ENCODE measurements at places on chromosomes 6 and 20.

DNA sequence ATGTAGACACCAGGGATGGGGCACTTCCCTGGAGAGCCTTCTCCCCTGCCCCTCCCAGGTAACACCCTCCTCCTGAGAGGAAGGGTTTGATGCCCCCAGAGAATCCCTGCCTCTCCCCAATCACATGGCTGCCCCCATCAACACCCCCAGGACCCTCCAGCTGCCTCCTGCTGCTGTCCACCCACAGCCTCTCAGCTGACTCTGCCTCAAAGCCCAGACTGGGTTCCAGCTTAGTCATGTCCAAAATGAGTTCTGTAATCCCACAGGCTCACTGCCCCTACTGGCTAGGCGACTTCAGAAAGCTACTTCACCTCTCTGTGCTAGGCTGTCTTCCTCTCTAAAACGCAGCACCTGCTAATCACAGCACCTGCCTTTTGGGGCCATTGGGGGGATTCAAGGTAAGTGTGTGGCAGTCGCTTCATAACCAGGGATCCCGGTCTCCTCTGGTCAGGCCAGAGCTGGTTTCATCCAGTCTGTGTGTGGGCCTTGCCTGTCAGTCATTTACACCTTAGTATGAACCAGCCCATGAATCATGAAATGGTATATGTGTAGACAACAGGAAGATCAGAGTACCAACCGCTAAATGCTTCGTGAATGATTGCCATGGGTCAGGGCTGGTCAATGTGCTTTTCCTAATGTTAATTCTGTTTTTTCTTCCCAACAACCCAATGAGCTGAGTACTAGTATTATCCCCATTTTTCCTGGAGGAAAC, 40.4 kb downstream of the TFEB start:
- DNase-seq: no peak

GRCh38 chr6:42190554-42191183, 4.1 kb downstream of the GUCA1B start:
- DNase-seq: no peak

- no peak for DNase-seq
Observed at GRCh38 chr20:10109641-10110040, 74.9 kb downstream of the ANKEF1 start.

- no peak for DNase-seq
Observed at GRCh38 chr20:20466341-20466879, 98.5 kb downstream of the INSM1 start.

DNA sequence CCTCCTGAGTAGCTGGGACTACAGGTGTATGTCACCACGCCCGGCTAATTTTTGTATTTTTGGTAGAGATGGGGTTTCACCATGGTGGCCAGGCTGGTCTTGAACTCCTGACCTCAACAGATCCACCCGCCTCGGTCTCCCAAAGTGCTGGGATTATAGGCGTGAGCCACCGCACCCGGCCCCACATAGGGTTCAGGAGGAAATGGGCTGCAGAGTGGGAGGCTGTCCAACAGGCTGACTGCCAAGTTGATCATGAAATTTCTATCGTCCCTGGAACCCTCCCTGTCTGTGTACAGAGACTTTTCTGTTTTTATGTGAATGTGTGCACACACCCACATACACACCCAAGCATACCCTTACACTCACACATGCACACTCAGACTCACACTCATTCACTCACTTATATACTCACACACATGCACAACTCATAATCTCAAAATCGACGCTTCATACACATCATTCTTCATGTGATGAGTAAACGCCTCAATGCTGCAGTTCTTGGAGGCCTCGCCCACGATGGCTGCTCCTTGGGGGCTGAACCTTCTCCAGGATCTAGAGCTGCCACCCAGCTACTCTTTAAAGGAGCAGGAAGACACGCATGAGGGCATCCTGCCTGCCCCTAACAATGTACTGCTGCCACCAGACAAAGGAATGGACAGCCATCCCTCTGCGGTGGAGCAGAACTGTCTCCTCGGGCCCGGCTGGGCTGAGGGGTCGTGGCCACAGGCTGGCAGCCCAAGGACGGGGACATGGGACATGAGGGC, 35.6 kb downstream of the SUN5 start:
- peak; percentile 38 for DNase-seq

GRCh38 chr20:5720696-5721095, 29.5 kb upstream of the SHLD1 start:
- DNase-seq: no peak

DNA sequence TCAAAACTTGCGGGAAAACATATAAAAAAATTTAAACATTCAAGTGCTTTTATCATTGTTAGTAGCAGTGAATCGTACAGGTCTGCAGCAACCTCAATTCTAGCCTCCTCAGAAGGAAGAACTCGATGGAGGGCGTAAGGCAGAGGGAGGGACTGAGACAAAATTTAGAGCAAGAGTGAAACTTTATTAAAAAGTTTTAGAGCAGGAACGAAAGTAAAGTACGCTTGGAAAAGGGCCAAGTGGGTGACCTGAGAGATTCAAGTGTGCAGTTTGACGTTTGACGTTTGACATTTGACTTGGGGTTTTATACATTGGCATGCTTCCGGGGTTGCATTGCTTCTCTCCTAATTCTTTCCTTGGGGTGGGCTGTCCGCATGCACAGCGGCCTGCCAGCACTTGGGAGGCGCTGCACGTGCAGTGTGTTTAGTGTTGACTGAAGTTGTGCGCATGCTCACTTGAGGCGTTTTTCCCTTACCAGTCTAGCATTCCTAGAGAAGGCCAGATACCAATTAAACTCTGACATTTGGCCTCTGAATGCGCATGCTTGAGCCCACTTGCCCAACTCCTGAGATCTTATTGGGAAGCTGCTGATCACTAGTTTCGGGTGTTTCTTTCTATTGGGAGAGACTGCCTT, 82.6 kb downstream of the TBX18 start:
- DNase-seq: no peak

GRCh38 chr20:23293689-23294088, 56.9 kb upstream of the NXT1 start:
- no peak for DNase-seq

DNA sequence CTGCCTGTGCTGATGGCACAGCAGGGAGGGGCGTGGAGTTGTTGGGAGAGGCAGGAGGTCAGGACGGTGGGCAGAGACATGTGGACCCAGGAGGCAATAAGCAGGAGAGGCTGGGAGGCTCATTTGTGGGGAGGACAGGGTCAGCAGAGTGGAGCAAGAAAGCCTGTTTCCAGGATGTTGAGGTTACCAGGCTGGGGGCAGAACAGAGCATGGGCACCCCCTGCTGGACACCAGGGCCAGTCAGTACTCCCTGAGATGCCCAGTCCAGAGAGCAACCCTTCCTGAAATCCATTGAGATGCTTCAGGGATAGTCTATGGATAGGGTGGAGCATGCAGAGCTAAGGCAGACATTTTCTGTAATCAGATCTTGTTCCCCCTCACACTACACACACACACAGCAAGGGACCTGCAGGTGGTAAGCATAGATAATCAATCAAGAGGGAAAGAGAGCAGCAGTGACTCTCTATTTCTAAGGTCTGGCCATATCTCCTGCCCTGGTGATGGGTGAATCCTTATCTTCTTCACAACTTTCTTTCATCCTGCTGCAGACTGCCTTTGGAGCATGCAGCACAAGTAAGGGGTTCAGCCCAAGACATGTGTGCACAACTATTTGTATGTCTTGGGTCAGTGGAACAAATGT, 41.7 kb downstream of the MOCS1 start:
- DNase-seq: no peak

GRCh38 chr20:42134265-42135098, 516.3 kb upstream of the CHD6 start:
- no peak for DNase-seq

DNA sequence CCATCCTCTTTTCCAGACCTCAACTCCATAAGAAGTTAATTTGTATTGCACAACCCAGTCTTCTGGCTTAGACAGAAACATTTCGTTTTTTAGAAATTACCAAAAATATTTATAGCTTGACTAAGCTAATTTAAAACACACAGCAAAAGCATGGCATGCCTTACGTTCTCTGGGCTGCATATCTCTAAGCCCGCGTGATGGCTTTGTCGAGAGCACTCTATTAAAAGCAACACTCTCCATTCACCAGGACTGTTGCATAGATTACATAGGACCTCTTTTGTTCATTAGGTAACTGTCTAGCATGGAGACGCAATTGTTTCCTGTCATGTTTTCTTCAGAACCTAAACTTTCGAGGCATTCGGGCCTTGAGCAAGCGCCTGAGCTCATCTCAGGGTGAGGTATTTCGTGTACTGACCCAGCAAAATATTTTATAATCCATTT, 104.5 kb downstream of the IBTK start:
- DNase-seq: no peak

DNA sequence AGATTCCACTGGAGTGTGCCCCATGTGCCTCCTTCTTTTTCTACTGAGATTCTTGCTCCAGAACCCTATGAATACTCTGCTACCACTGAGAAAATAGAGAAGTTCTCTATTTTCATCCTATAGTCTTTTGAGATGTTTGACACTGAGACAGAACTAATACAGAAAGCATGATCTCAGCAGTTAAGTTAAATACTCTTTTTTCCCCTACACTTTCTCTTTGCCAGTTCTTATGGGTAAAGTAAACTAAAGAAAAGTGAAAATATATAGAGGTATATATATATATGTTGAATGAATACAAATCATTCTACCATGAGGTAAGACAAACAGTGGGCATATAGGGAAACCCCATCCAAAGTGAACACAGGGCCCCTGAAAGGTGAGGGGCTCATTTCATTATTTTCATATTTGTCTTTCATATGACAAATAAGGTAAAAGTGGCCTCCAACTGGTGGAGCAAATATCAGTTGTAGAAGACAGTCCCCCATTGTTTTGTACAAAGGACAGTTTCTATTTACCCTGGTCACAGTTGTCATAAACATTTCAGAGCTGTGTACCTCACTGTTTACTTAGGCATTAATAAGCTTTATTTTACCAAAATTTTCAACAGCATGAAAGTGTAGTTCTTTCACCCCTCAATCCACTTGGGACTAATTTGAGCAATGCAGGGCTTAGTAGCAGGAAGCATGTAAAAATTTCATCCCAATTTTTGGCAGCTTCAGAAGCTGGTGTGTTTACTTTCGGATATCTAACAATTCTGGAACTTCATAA, 188.3 kb upstream of the MARCKS start:
- no peak for DNase-seq

DNA sequence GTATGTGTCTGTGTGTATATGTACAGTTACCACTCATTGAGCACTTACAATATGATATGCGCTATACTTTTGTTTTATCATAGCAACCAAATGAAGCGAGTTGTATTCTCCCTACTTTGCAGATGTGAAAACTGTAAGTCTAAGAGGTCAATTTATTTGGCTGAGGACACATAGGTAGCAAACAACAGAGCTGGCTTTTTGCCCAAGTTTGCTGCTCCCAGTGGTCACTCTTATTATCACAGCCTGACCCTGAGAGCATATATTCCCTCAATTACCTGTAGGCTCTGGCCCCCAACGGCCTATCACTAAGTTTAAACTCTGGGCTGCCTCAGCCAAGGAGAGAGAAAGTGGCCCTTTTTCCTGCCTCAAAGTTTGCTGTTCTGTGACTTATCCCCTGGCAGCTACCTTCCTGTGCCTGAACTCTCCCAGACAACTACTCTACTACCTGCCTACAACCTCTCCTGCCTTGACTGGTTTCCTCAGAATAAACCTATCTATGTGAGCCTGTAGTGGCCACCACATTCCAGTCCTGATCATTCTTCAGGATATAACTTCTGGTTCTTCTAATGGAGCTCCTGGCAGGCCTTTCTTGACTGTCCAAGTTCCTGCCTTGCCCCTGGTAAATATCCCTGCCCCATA, 221.8 kb downstream of the FRK start:
- no peak for DNase-seq

DNA sequence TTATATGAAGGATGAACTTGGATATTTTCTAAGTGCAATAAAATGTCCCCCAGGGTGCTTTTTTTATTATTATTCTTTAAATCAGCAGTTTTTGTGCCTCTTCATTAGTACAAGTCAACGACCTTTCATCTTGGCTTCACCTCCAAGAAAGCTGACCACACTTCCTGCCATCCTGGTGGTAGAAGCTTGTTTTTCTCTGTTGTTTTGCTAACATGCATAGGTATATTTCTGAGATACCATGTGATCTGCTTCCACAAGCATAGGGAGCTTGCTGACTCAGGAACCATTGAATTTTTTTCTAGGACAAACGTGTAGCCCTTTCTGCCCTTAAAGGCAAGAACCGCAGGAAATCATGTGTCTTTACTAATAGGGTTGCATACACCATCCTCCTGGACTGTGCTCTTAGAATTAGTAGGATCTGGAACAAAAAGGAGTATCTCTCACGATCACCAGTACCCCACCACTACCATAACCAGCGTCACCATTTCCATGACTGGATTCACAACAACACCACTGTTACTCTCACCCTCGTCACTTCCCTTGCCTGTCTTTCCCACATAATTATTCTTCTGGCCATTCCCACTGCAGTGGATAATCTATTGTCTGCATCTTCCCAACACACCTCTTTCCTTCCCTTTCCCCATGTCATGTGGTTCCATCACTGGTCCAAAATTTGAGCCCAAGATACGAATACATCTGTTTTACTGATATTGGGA, 207.1 kb downstream of the MAFB start:
- DNase-seq: no peak

DNA sequence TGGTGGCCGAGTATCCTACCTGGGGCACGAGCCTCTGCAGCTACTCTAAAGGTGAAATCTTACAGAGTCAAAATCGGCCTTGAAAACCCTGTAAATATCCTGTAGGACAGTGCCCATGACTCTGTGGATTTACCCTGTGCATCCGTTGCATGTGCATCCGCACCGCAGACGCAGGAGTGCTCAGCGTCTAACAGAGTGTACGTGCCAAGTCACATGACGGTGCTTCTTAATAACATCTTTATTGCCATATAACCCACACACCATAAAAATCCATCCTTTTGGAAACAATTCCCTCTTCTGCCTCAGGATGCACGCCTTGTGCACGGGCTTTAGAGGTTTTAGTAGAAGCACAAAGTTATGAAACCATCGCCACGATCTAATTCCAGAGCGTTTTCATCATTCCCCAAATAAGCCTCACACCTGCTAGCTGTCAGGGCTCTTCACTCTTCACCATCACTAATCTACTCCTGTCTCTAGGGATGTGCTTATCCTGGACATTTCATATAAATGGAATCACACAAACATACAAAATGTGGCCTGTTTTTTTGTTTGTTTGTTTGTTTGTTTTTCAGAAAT, 384.5 kb upstream of the SULF2 start:
- DNase-seq: no peak

GRCh38 chr6:291697-292505, at the start of gene DUSP22:
Gene DUSP22, plus strand, starts transcription at chr6:292487. Its CDS starts 53 bp downstream, at chr6:292540.
- peak; percentile 78 for DNase-seq

DNA sequence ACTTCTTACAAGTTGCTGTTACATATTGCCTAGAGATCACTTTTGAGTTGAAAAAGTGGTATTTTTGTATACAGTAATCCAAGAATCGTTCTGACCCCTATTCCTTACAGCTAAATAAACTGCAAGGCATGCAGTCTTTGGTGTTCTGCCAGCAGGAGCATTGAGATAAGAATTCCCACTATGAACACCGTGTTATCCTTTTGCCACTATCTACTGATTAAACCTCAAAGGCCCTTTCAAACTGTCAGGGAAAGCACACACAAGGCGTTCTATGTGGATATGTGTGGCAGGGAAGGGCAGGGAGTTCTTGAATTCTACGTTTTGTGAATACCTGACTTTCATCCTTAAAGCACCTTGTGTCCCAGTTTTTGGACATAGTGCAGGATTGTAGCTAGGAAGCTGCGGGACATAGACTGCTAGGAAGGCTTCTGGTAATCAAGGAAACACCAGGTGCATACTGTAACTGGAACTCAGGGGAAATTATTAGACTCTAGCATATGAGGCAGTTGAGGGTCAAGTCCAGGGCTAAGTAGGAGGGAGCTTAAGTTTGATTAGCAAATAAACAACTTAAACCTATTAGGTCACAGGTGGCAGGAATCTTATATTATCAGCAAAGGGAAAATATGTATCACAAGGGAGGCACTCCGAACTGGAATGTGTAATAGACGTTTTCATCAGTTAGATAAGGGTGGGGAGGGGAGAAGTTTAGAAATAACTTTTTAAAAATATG, 506.6 kb downstream of the RNF144B start:
- no peak for DNase-seq
